ENCODE measurements at places on chromosomes 7 and 10.

DNA sequence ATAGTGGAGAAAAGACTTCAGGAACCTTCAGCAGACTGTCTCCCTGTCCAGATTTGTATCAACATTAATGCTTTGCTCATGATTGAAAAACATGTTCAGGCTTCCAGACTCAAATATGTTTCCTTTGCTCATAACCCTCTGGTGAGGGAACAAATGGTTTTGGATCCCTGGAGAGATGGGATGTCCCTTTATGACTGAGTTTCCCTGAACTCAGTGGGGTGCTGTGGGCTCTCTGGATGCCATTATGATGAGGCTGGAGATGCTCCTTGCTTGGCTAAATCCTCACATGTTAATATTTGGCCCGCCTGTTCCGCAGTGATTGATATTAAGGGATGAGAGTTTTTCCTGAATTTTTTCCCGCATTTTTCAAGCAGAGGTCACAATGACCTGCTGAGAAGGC is 749.4 kb downstream of the SUGCT start:
- DNase-seq, result no peak

DNA sequence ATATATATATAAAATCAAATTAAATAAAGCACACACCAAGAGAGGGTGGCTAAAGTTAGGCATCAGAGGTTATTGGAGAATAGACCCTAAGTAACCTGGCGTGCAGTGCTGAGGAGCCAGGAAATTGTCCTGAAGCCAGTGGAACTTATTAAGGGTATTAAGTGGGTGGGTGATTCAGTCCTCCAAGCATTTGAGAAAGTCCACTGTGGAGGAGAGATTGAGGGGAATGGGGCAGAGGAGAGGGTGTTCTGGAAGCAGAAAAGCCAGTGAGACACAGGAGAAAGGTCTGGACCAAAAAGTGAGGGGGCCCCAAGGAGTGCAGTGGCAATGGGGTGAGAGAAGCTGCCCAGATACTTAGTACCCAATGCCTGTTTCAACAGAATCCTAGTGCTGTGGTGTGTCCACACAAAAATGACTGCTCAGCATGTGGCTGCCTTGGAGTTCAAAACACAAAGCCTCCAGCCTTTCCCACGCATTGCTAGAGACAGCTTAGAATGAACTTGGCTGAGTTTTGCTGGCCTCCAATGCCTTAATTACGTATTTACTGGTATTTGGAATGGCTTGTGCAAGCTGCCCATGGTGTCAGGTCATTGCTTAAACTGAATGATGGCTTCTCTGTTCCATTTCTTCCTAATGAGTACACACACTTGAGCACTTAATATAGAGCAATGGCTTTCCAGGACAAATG is 44.9 kb upstream of the CHST15 start:
- no peak for DNase-seq

- no peak for DNase-seq
These were observed 6.7 kb upstream of the FAM180A start for GRCh38 chr7:135755351-135755753.

DNA sequence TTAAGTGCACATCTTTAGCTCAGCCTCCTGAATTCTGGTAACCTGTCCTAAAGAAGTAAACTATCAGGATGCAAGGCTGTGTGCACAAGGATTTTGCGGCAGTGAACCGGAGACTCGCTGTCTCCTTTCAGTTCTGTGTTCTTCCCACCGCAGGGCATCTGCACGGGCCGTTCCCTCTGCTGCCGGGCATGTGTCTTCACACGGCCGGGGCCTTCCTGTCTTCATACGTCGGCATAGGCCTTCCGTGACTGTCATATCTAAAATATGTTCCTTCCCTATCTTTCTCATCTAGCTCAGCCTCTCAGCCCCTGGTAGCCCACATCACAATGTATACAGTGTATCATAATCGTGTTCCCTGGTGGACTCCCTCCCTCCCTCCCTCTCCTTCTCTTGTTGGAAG is 16.4 kb downstream of the PALD1 start:
- DNase-seq, result peak; percentile 76

DNA sequence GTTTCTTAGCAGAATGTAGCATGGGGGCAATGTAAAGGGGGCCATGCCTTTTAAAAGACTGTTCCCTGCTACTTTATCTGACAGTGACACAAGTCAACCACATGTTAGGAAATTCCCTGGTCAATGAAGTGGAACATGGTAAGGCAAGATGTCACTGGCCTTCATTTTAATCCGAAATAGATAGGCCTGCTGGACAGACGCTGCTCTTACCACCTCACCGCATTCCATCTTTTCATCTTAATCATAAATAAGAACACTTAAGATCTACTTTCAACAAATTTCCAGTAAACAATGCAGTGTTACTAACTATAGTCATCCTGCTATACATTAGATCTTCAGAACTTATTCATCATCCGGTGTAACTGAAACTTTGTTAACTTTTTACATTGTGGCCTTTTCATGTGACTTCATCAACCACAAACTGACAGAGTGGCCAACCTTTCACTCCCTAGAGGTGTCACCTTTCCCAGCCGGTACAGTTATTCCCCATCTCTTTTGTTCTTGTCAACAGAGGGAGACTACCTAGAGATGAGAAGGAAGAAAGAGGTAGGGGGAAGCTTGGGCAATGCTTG is 15.6 kb downstream of the ASB4 start:
- no peak for DNase-seq

DNA sequence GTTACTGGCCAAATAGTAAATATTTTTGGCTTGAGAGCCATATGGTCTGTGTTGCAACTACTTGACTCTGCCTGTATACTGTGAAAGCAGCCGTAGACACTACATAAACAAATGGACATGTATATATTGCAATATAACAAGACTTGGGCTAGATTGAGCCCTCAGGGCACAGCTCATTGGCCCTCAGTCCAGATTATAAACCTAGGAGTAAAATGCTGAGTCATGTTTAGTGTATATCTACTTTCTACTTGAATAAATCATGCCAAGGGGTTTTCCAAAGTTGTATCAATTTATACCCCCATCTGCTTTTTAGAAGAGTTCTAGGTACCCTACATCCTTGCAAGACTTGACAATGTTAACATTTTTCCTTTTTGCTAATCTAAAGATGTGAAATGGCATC is 27.4 kb upstream of the POU6F2 start:
- no peak for DNase-seq

DNA sequence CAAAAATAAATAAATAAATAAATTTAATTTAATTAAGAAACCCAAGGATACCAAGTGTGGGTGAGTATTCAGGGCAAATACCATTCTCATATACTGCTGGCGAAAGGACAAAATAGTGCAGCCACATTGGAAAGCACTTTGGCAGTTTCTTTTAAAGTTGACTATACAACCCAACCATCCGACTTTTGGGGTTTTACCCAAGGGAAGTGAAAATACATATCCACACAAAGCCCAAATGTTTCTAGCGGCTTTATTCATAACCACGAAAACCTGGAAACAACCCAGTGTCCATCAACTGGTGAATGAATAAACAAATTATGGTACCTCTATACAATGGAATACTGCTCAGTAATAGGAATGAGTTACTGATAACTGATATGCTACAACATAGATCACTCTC is 36.2 kb upstream of the OGDHL start:
- no peak for DNase-seq

DNA sequence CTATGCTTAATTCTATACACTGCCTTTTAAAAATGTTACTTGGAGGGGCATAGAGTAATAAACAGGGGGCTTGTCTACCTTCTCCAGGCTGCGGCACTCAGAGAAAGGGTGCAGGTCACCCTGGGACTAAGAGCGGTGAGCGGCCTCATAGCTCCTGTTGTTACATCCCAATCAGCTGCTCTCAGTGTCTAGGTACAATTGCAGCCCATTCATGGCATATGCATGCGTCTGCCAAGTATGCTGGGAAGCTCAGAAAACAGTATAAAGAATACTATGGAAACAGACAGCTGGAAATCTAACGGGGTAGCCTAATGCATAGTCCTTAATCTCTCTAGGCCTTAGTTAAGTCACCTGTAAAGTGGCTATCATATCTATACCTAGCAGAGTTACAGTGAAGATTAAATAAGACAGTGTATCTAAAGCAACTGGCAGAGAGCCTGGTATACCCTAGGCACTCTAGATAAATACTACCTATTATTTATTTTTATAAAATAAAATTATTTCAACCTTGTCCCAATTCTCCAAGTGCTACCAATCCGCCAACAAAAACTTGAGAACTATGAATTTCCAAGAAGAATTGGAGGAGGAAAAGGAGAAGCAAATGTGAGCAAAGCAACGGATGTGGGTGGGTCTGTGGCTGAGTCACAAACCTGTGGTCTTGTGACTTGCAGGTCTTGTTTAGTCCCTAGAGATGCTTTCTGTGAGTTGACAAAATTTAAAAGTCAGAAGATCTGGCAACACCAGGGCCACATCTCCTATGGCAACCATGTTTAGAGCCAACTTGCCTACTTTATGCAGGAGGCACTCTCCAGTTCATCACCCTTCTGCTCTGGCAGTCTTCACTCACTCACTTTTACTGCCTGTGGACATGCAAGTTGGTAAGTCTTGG is 183.0 kb downstream of the RAPGEF5 start:
- DNase-seq, result no peak

DNA sequence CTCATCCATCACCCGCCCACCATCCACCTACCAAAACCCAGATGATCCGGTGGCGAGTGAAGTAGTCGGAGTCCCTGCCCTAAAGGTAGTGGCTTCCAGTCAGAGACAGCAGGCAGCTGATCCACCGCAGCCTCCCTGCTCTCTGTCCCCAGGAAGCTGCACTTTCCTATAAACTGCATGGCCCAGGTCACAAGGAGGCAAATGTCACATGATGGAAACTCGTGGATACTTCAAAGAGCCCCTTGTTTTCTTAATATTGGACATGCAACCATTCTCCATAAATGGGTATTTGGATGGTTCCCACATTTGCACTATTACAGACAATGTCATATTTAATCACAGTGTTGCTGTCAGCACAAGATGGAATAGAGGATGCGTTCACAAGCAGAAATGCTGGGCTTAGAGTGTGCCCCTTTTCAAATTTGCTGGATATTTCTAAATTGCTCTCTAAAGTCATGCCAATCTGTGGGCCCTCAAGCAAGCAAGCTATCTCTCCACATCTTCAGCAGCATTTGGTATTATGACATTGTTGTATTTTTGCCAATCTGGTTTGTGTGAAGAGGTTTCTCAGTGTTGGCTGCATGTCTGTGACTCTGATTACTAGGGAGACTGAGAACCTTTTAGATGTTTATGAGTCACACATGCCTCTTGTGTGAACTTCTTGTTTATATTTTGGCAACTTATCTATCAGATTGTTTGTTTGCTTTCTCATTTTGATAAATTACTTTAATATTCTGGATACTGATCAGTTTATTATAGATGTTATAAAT is 822.0 kb downstream of the TNS3 start:
- DNase-seq, result no peak

GRCh38 chr10:17357781-17358180 is 96.6 kb downstream of the ST8SIA6 start:
- DNase-seq, result no peak

DNA sequence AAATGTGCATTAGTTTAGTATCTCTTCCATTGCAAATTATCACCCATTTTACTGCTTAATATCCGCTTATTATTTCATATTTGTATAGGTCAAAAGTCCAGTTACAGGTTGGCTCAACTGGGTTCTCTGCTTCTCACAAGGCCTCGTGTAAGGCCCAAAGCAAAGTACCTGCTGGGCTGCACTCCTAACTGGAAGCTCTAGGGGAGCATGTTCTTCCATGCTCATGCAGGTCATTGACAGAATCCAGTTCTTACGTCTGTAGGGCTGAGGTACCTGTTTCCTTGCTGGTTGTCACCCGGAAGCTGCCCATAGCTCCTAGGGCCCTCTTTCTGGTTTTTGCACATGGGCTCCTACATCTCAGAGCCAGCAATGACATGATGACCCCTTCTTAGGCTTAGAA is 79.6 kb downstream of the RAPGEF5 start:
- no peak for DNase-seq

DNA sequence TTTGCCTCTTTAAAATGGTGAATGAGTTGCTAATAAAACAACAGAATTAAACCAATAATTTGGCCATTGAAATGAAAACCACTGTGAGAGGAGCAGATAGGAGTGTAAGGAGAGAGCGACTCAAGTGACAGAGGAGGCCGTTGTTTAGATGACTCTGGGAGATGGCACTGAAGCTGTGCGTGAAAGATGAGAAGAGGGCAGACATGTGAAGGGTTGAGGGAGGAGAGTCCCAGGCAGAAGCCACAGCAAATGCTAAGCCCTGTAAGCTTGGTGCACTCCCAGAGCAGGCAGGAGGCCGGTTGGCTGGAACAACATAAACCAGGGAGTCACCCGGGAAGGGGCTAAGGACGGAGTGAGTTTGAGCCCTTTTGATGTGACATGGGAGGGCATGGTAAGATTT is 814 bp upstream of the OPALIN start:
- no peak for DNase-seq

- DNase-seq, result no peak
These were observed 129.8 kb downstream of the SEC23IP start for GRCh38 chr10:120022357-120022756.

GRCh38 chr7:155437836-155438235 is 20.1 kb upstream of the EN2 start:
- DNase-seq, result no peak

GRCh38 chr10:32950591-32951108 is 7.4 kb downstream of the ITGB1 start:
- no peak for DNase-seq

DNA sequence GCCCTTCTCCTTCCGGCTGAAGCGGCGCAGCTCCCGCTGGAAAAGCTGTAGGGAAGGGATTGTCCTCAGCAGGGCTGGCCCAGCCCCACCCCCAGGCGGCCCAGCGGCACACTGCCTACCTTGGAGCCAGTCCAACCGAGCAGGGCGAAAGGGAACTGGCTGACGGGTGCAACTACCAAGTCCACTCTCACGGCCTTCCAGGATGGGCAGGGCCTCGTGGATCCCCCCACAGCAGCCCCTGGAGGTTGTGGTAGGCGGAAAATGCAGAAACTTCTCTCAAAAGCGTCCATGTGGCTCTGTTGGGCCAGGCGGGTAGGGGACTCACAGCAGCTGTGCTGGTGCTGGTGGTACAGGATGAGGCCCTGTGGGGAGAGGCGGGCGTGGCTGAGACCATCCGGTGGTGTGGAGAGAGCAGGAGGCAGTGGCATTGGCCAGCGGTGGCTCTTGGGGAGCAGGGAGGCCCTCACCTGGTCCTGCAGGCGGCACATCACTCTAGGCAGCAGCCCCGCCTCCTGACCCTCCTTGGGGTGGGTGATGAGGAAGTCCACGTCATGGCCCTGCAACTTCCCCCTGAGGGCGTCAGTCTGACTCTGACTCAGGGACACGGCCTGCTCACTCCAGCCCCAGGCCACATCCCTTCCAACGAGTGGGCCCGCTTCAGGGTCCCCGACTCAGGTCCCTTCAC is 8.4 kb upstream of the PGAM2 start:
- peak; percentile 90 for DNase-seq

GRCh38 chr7:11650030-11650429 is 182.0 kb downstream of the THSD7A start:
- DNase-seq, result peak; percentile 21

GRCh38 chr10:48748573-48748972 is 63.9 kb downstream of the WDFY4 start:
- no peak for DNase-seq

DNA sequence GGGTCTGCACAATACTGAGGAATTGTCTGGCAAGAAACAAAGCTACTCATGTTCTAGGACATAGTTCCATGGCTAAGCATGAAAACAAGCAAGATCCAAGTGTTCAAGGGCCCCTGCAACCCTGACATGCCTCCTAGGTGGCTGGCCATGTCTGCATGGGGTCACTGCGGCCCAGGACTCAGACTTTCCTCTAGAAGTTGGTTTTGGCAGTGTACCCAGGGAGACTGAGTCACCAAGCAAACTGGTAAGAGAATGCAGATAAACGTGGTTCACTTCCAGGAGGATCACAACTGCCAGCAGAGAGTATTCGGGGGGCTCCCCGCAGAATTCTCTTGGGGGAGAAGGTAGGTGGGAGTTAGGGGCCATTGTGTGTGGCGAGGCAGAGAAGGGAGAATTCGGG is 7.4 kb upstream of the PFKFB3 start:
- no peak for DNase-seq

Data from kidney capillary endothelial cell (primary cell).